Effector memory CD8-positive, alpha-beta T cell (primary cell): ENCODE measurements at places on chromosomes 3 and 15.
A peak's percentile ranks its signal among the peaks of the same experiment; 100 is the strongest.

- DNase-seq, result no peak
Observed at GRCh38 chr3:156764751-156765150, 61.4 kb upstream of the LEKR1 start.

GRCh38 chr15:57345584-57345983, 30.7 kb upstream of the CGNL1 start:
- no peak for DNase-seq

GRCh38 chr15:65888981-65889380, 19.7 kb downstream of the RAB11A start:
- DNase-seq, result no peak

GRCh38 chr3:162029736-162030135, 533.1 kb downstream of the OTOL1 start:
- no peak for DNase-seq

- peak; percentile 12 for DNase-seq
Observed at GRCh38 chr3:188439080-188439479, 285.1 kb downstream of the LPP start.

DNA sequence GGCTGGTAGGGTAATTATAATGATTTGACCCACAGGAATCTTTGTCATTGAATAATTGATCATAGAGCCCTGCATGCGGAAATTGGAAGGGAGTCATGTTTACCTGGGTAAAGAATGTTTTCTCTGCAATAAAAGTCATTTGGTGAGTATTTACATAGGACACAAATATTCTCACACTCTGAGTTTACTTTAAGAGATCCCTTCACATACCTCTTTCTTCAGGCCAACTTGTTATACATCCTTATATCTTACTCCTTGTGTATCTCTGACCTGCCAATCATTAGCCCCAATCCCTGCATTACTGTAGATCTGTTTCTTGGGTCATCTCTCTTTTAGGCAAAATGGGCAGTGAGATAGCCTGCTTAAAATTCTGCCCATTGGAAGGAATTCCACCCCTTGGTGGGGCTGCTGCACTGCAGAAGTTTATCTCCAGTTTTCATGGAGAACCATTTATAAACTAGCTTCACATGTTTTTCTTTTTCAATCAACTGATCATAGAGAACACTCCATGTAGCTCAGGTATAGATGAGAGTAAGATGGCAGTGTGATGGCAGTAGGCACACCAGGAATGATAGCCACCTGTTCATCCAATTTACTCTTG, 46.2 kb downstream of the ILDR1 start:
- no peak for DNase-seq

GRCh38 chr3:139811331-139811730, 123.7 kb upstream of the CLSTN2 start:
- no peak for DNase-seq

DNA sequence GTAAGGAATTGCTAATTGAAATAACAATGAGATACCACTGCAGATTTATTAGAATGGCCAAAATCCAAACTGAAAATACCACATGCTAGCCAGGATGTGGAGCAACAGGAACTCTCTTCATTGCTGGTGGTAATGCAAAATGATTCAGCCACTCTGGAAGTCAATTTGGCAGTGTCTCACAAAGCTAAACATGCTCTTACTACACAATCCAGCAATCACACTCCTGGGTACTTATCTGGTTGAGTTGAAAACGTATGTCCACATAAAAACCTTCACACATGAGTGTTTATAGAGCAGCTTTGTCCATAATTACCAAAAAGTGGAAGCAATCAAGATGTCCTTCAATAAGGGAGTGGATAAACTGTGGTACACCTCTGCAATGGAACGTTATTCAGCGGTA, 113.3 kb downstream of the SMAD6 start:
- DNase-seq, result no peak

DNA sequence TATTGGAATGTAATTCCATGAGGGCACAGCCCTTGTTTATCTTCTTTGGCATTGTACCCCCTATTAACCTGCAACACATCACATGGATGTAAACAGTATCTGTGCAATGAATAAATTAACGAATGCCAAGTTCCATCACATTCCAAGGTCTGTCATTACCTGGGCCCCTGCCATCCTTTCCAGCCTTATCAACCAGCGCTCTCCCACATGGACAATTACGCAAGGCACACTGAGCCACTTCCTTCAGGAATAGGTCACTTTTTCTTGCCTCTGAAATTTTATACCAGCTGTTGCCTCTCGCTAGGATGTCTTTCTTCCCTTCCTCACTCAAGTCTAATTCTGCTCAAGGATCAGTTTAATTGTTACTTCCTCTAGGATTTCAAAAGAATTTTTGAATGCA, 1051.8 kb upstream of the CFAP20DC start:
- DNase-seq, result no peak

DNA sequence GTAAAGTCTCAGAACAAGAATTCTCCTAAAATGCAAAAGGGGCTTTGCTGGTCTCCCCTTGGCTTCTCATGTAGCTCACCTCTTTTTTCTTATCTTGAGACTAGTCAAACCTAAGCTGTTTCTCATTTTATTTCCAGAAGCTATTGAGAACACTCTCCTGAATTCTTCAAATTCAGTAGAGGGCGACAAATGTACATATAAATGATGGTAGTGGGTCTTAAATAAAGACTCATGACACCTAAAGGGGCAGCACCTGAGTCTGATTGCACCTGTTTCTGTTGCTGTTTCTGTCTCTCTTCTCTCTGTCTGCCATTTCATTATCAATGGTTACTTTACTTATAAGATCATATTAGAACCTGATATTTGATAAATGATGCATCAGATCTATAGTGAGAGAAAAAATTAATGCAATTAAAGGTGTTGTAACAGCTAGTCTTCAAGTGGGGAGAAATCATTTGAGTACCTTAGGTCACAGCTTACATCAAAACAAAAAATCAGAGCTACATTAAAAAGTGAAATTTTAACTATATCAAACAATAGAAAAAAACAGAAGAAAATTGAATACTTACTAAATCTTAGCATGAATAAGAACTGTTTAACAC, 7.0 kb downstream of the ADIPOQ start:
- DNase-seq, result no peak

GRCh38 chr3:162525771-162526170, 1029.2 kb downstream of the OTOL1 start:
- DNase-seq, result no peak

DNA sequence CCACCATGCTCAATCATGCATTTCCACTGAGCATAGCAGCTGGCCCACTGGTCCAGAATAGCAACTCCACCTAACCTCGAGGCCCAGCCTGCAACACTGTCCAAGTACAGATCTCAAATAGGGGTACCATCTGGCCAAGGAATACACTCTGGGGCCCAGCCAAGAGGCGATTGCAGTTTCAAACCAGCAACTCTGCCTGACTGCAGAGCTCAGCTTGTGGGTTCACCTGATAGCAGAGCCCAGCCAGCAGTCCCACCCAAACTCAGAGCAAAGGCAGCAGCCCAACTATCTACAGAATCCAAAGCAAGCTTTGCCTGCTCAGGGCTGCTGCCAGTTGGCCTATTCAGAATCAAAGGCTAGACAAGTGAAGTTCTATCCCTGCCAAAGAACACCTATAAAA, 30.5 kb downstream of the POLQ start:
- no peak for DNase-seq

DNA sequence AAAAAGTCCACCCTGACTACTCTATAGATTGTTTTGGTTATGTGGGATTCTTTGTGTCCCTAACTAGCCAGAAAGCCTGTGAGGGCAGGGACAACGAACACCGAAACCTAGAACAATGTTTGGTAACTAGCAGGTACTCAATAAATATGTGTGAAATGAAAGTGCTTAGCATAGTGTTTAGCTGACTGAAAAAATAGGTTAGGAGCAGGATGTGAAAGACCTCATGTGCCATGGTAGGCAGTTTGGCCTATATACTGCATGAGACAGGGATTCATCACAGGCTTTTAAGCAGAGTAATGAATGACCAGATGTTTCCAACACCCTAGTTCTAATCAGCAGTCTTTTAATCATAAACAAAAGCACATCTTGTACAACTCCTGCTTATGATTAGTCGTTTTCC, 64.2 kb downstream of the MYO5A start:
- DNase-seq, result peak; percentile 7

GRCh38 chr3:46080969-46081345, 53.7 kb upstream of the XCR1 start:
- no peak for DNase-seq

DNA sequence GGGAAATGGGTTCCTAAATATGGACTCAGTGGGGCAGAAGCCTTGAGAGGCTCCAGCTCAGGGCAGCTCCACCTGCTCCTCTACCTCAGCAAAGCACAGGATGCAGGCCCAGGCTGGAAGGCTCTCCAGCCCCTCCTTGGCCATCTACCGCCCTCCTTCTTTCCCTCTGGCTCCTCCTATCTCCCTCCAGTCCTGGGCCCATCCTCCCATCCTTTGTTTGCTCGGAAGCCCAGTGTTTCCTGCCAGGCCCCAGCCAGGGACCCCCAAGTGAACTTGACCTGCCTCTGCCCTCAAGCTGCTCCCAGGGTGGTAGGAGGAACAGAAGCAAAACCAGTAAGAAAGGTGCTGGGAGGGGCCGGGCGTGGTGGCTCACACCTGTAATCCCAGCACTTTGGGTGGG, 20.1 kb downstream of the MAPKAPK3 start:
- DNase-seq, result no peak
